Inflammatory macrophage treated with lipopolysaccharide for 4 hours (primary cell): ENCODE measurements at places on chromosomes 11 and 22.
A peak's percentile ranks its signal among the peaks of the same experiment; 100 is the strongest.

DNA sequence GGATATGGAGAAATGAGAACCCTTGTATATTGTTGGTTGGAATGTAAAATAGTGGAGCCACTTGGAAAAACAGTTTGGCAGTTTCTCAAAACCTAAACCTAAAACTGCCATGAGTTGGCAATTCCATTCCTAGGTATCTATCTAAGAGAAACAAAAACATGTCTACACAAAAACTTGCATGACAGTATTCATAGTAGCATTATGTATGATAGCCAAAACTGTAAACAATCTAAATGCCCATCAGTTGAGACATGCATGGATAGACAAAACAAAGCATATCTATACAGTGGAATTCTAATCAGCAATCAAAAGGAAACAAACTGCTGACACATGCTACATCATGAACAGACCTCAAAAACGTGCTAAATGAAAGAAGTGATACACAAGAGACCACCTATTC, 34.9 kb downstream of the TRAF6 start:
- DNase-seq: no peak

DNA sequence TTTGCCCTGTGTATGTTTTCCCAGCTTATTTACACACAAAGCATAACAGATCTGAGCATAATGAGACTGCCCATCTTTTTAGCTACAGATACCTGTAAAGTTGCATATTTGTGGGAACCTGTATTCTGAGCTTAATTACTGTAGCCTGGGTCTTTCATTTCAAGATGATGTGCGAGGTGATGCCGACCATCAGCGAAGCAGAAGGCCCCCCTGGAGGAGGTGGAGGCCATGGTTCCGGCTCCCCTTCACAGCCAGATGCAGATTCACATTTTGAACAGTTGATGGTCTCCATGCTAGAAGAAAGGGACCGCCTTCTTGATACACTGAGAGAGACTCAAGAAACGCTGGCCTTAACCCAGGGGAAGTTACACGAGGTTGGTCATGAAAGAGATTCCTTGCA, 1.5 kb downstream of the PPFIA1 start:
- no peak for DNase-seq

GRCh38 chr11:26297189-26297975, 34.5 kb upstream of the ANO3 start:
- peak; percentile 51 for DNase-seq

DNA sequence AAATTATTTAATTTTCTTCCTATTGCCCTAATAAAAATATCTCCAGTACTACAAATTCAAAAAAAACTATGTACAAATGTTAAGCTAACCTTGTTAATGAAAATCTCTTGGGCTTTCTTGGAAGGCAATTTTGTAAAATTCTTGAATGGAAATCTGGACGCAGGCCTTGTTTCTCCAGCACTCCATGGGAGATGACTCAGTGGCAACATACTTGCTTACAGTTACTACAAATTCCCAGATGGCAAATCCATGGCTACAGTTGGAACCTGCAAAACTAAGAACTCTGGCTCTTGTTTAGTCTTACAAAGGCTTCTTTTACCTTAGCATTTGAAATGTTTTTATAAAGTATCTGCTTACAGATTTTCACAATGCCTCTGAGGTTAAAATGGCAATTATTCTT, 725.2 kb downstream of the DLG2 start:
- DNase-seq: no peak

- no peak for DNase-seq
These were observed 151.9 kb downstream of the LDLRAD3 start for GRCh38 chr11:36095716-36096115.

- DNase-seq: peak; percentile 75
These were observed 41.0 kb upstream of the APLNR start for GRCh38 chr11:57277845-57278720.

DNA sequence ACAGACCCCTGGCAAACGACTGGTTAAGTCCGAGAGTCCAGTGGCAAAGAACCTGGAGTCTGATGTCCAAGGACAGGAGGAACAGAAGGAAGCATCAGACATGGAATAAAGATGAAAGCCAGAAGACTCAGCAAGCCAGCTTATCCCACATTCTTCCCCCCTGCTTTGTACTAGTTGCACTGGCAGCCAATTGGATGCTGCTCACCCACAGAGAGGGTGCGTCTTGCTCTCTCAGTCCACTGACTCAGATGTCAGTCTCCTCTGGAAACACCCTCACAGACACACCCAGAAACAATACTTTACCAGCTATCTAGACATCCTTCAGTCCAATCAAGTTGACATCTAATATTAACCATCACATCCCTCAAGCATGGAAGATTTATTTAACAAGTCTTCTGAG, 1265.8 kb upstream of the CNTN5 start:
- DNase-seq: no peak

GRCh38 chr11:11537871-11538270, 83.9 kb downstream of the GALNT18 start:
- DNase-seq: no peak
